Activated B cell treated with CpG ODN at 0.5 μM for 24 hours (primary cell): ENCODE measurements at places on chromosomes 5 and 9. TPM values are rescaled to one million over a fixed set of nuclear protein-coding genes. Genes with fewer than 3 reads are reported as not detected.
A peak's percentile ranks its signal among the peaks of the same experiment; 100 is the strongest.

- no peaks in the 10 kb centered on the region for H3K36me3 ChIP-seq
- no peaks in the 10 kb centered on the region for H3K4me1 ChIP-seq
- no peak overlapping the region for H3K4me3 ChIP-seq
- DNase-seq = no peak
Measured at GRCh38 chr9:117869287-117869686, 165.1 kb downstream of the TLR4 start.

DNA sequence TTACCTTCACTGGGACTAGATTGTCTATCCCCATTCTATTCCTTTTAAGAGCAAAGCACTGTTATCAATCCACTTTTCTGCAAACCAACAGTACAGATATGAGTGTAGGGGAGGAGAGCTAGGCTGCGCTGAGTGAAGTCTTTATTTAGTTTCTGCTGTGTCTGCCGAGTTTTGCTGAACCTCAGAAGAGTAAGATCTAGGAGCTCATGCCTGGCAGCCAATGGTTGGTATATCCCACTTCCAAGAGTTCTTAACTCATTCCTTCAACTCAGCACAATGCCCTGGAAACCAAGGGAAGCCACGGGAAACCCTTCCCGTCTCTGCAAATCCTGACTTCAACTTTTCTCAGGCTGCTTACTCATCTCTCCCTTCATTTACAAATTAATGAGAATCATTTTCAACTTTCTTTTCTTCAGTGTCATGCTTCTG is 58.0 kb upstream of the JAK2 start:
- H3K4me1 ChIP-seq = peaks cover 16% of the 10 kb centered on the region
- no peak overlapping the region for H3K4me3 ChIP-seq
- no peak overlapping the region for H3K27ac ChIP-seq
- no peaks in the 10 kb centered on the region for H3K27me3 ChIP-seq
- DNase-seq = no peak

GRCh38 chr5:14946815-14947620 is 75.4 kb upstream of the ANKH start:
- peaks cover 14% of the 10 kb centered on the region for H3K27me3 ChIP-seq
- DNase-seq = no peak
- no peaks in the 10 kb centered on the region for H3K36me3 ChIP-seq
- H3K27ac ChIP-seq = no peak overlapping the region

- peaks cover 1% of the 10 kb centered on the region for H3K4me1 ChIP-seq
- no peak overlapping the region for H3K27ac ChIP-seq
- DNase-seq = no peak
- H3K4me3 ChIP-seq = no peak overlapping the region
- peaks cover 56% of the 10 kb centered on the region for H3K27me3 ChIP-seq
- H3K36me3 ChIP-seq = no peaks in the 10 kb centered on the region
Measured at GRCh38 chr9:115121181-115121580, 3.2 kb upstream of the TNC start.

GRCh38 chr5:62077387-62077786 is 228.6 kb upstream of the KIF2A start:
- no peak overlapping the region for H3K4me3 ChIP-seq
- H3K4me1 ChIP-seq = no peaks in the 10 kb centered on the region
- H3K27me3 ChIP-seq = no peaks in the 10 kb centered on the region
- H3K36me3 ChIP-seq = no peaks in the 10 kb centered on the region

GRCh38 chr9:101999441-101999840 is 261.0 kb upstream of the GRIN3A start:
- no peaks in the 10 kb centered on the region for H3K36me3 ChIP-seq
- no peak overlapping the region for H3K4me3 ChIP-seq
- no peak for DNase-seq

Gene TEX53
- not detected in 2 replicates for total RNA-seq

GRCh38 chr5:119501671-119502179 is 49.4 kb downstream of the HSD17B4 start:
- peaks cover 67% of the 10 kb centered on the region for H3K36me3 ChIP-seq
- no peak overlapping the region for H3K27ac ChIP-seq
- H3K4me1 ChIP-seq = no peaks in the 10 kb centered on the region
- H3K4me3 ChIP-seq = no peak overlapping the region
- DNase-seq = no peak

Gene SPATA31D4
- total RNA-seq = not detected in 2 replicates

Gene PRSS3
- not detected in 2 replicates for total RNA-seq

DNA sequence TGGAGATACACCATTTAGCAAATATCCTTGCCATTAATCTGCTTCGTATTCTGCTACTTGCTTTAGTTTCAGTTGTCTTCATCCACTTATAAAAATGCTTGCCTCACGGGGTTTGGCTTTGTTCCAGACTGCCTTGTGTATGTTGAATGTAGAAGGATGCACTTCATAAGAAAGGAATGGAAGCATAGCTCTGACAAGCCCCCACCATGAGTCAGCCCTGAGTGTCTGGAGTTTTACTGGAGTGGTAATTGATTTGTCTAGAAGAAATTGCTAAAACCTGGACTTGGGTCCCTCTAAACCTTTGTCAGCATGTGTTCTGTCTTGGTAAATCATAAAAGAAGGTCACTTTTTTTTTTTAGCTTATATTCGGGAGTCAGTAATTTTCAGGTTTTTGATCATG is 4.6 kb downstream of the TEX48 start:
- no peak overlapping the region for H3K4me3 ChIP-seq
- DNase-seq = no peak
- H3K4me1 ChIP-seq = peaks cover 5% of the 10 kb centered on the region
- peaks cover 35% of the 10 kb centered on the region for H3K27me3 ChIP-seq
- H3K36me3 ChIP-seq = no peaks in the 10 kb centered on the region
- no peak overlapping the region for H3K27ac ChIP-seq

GRCh38 chr5:177496727-177497291 is 595 bp downstream of the PDLIM7 start:
- H3K4me1 ChIP-seq = peaks cover 72% of the 10 kb centered on the region
- H3K4me3 ChIP-seq = peak overlapping the region; percentile 66
- no peak overlapping the region for H3K27ac ChIP-seq
- H3K27me3 ChIP-seq = peaks cover 2% of the 10 kb centered on the region
- DNase-seq = no peak

GRCh38 chr5:142548739-142549275 is 137.1 kb downstream of the FGF1 start:
- no peak overlapping the region for H3K27ac ChIP-seq
- DNase-seq = no peak
- H3K4me1 ChIP-seq = peaks cover 10% of the 10 kb centered on the region
- H3K36me3 ChIP-seq = no peaks in the 10 kb centered on the region

DNA sequence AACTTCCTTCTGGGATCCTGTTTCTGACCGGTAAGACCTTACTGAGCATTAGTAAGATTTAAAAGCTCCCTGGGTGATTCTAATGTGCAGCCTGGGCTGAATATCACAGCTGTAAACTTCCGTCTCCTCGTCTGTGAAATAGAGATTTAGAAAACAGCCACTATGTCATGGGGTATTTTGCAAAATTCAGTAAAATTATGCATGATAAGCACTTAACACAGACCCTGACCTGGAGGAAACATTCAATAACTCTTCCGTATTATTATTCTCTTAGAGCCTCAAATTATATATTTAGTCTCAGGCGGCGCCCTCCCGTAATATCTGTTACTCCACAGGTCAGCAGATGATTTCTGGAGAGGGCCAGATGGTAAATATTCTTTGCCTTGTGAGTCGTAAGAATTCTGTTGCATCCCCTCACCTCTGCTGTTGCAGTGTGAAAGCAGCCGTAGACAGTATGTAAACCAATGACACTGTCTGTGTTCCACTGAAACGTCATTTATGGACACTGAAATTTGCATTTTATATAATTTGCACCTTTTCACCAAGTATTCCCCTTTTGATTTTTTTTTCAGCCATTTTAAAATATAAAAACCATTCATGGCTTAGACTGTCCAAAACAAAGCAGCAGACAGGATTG is 39.2 kb upstream of the RARS1 start:
- no peaks in the 10 kb centered on the region for H3K4me1 ChIP-seq
- no peak overlapping the region for H3K4me3 ChIP-seq
- no peaks in the 10 kb centered on the region for H3K27me3 ChIP-seq
- H3K27ac ChIP-seq = no peak overlapping the region
- DNase-seq = no peak

GRCh38 chr5:13708432-13708831 is 236.1 kb downstream of the DNAH5 start:
- H3K4me3 ChIP-seq = no peak overlapping the region
- H3K4me1 ChIP-seq = no peaks in the 10 kb centered on the region
- no peaks in the 10 kb centered on the region for H3K36me3 ChIP-seq
- DNase-seq = no peak
- H3K27ac ChIP-seq = no peak overlapping the region

- H3K4me3 ChIP-seq = no peak overlapping the region
- no peaks in the 10 kb centered on the region for H3K27me3 ChIP-seq
- no peak for DNase-seq
- H3K4me1 ChIP-seq = no peaks in the 10 kb centered on the region
Measured at GRCh38 chr9:105890046-105890822, 195.9 kb downstream of the TMEM38B start.

DNA sequence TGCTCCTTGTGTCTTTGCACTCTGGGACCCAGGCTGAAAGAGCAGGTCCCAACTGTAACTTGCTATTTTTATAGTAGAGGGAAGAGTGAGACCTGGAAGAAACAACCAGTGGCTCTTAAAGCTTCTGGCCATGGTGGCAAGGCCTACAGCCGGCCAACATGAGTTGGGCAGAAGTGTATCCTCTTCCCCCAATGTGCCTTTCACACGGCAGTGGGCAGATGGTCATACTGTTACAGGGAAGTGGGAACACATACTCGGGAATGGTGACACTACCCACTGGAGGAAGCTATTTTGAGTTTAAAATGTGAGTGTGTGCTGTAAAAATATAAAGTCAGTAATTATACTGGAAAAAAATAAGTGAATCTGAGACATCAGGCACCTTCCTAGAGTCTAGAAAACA is 116.0 kb downstream of the MVB12B start:
- H3K36me3 ChIP-seq = no peaks in the 10 kb centered on the region
- H3K4me3 ChIP-seq = no peak overlapping the region
- peaks cover 2% of the 10 kb centered on the region for H3K4me1 ChIP-seq
- no peak overlapping the region for H3K27ac ChIP-seq
- no peaks in the 10 kb centered on the region for H3K27me3 ChIP-seq

DNA sequence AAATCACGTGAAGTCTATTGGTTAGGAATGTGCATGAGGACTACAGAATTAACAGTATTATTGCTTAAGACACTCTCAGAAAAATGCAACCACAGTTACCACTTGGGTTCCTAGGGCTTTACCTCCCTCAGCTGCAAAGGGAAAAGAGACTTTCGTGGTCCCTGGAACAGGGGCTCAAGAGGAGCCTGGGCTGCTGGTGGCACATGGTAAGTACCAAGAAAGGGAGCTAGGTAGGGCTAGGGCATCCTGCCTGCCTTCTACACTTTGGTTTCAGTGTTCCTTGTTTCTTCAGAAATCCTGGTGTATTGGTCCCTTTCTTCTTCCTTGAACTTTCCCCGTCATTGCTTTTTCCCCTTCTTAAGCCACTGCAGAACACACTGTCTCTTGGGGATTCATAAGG is 7.3 kb upstream of the VCAN start:
- no peaks in the 10 kb centered on the region for H3K4me1 ChIP-seq
- H3K36me3 ChIP-seq = no peaks in the 10 kb centered on the region
- no peak for DNase-seq
- peaks cover 20% of the 10 kb centered on the region for H3K27me3 ChIP-seq
- no peak overlapping the region for H3K27ac ChIP-seq

DNA sequence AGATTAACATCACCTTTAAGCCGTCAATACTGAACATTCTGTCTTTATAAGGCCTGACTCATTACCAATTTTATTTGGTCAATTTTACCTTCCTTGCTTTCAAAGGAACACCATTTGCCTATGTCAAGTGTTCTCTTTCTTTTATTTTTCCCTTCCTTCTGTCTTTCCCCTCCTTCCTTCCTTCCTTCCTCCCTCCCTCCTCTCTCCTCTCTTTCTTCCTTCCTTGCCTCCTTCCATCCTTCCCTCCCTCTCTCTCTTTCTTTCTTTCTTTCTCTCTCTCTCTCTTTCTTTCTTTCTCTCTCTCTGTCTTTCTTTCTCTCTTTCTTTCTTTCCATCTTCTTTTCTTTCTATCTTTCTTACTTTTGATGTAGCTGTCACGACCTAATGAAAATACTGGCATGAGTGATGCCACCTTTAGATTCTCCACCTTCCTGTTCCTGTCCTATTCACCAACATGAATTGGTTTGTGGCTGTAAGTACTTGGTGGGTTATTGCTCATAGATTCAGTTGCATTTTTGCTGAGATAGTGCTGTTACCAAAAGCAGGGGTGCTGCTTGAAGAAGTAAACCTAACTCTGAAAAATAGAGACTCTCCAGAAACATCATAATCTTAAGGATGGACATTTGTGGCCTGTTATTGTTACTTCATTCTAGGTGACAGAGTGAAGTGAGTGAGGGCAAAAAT is 33.8 kb downstream of the DOCK8 start:
- DNase-seq = no peak
- peaks cover 13% of the 10 kb centered on the region for H3K4me1 ChIP-seq
- H3K4me3 ChIP-seq = no peak overlapping the region
- no peak overlapping the region for H3K27ac ChIP-seq

DNA sequence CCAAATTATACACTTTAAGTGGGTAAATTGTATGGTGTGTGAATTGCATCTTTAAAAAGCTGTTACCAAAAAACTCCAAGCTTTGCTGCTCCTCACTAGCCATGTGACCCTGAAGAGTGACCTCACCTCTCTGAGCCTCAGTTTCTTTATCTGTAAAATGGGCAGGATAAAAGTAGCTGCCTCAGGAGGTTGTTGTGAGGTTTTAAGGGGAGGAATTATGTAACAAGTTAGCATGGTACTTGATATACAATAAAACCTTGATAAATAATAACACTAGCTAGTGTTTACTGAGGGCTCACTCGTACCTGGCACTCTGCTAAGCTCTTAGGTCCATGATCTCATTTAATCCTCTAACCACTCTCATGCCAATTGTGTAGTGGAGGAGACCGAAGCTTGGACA is 19.0 kb upstream of the PHF19 start:
- H3K27me3 ChIP-seq = no peaks in the 10 kb centered on the region
- no peak overlapping the region for H3K4me3 ChIP-seq
- H3K27ac ChIP-seq = no peak overlapping the region
- no peak for DNase-seq
- H3K4me1 ChIP-seq = peaks cover 48% of the 10 kb centered on the region
- peaks cover 9% of the 10 kb centered on the region for H3K36me3 ChIP-seq

- no peaks in the 10 kb centered on the region for H3K36me3 ChIP-seq
- DNase-seq = no peak
- H3K27ac ChIP-seq = no peak overlapping the region
- H3K27me3 ChIP-seq = peaks cover 5% of the 10 kb centered on the region
- H3K4me3 ChIP-seq = no peak overlapping the region
- H3K4me1 ChIP-seq = peaks cover 8% of the 10 kb centered on the region
Measured at GRCh38 chr9:37997636-37998374, 71.2 kb downstream of the SHB start.

DNA sequence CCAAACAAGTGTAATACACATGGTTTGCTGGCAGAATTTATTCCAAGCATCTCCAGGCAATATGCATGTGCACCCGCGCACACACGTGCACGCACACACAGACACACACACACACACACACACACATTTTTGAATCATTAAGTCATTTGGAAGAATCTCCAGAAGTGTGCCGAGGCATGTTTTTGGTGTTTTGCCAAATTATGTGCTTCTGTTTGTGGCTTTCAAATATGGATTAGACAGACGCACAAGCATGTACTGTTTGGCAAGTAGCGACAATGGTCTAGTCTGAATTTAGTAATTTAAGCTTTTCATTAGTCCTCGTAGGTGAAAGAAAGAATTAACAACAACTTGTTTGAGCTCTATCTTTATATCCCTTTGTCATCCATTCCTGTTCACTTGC is 36.7 kb downstream of the NFIB start:
- H3K27me3 ChIP-seq = no peaks in the 10 kb centered on the region
- H3K36me3 ChIP-seq = no peaks in the 10 kb centered on the region
- no peak for DNase-seq
- no peaks in the 10 kb centered on the region for H3K4me1 ChIP-seq
- no peak overlapping the region for H3K4me3 ChIP-seq
- H3K27ac ChIP-seq = no peak overlapping the region

GRCh38 chr9:91376239-91376638 is 14.5 kb upstream of the AUH start:
- H3K27me3 ChIP-seq = peaks cover 3% of the 10 kb centered on the region
- H3K4me3 ChIP-seq = no peak overlapping the region
- H3K4me1 ChIP-seq = no peaks in the 10 kb centered on the region
- no peak for DNase-seq
